ENCODE measurements at places on chromosomes 12 and 14.

DNA sequence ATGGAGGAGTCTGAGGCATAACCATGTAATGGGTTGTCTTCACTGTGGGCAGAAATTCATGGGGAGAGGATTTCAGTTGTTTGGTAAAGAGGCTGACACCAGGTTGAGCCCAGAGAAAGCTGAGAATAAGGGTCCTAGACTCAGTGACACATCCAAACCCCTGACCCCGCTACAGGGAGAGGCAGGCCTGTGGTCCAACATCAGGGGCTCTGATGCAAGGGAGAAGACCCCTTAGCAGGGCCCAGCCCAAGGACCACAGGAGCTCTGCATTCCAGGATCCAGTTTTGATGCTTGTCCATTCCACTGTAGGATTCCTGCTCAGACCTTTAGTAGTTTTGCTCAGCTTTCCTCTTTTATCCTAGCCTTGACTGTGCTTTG, 15.5 kb downstream of the GPR68 start:
- no peak for DNase-seq

GRCh38 chr14:101193106-101193844, 289.8 kb upstream of the RTL1 start:
- DNase-seq = no peak

- DNase-seq = peak; percentile 31
Measured at GRCh38 chr14:76782885-76783566, 21.8 kb downstream of the VASH1 start.

- DNase-seq = no peak
Measured at GRCh38 chr12:133130808-133131128, 341 bp downstream of the ZNF10 start.

DNA sequence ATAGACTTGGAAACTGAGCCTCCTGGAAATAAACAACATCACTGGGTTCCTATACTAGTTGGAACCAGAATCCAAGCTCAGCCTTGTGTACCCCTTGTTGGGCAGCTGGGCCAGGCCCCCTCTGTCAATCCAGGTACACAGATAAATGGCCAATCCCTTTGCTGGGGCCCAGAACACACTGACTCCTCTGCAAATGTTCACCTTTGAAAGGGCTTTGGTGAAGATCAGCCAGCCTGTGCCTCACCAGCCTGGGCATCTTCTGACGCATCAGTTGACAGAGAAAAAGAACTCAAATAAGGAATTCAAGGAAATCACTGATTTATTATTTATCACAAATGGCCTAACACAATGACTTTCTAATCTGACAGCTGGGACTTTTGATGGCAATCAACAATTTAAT, 1090.2 kb downstream of the BCL11B start:
- no peak for DNase-seq

DNA sequence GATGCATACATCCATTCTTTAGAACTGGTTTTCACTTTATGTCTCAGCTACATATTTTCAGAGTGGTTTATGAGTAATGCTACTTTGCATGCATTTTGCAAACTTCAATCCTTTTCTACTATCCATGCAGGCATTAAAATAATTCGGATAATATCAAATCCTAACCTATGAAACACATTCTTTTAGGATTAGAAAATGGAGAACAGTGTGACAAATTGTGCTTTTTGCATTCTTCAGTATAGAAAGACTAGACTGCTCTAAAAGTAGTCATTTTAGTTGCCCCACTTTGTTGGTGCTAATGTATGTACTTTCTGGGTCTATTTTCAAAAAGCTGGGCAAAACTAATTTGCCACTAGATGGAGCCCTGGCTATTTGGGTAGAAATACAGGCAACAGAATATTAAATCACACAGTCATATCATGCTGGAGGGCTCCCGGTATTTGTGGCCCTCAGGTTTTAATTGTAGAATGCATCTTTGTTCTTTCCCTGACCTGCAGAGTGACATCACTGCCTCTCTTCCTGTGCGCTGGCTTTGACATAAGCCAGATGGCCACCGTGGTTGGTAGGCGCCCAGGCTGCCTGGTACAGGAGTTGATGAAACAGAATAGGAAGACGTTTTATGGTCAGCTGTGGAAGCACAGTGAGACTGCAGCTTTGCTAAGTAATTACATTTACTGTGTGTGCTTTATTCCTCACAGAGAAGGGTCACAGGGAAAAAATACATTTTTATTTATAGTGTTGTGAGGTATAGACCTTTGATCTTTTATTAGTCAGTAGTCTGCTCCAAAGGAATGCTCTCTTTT, 28.1 kb downstream of the MSRB3 start:
- DNase-seq = peak; percentile 82
